ENCODE measurements at places on chromosomes 1 and 21.

DNA sequence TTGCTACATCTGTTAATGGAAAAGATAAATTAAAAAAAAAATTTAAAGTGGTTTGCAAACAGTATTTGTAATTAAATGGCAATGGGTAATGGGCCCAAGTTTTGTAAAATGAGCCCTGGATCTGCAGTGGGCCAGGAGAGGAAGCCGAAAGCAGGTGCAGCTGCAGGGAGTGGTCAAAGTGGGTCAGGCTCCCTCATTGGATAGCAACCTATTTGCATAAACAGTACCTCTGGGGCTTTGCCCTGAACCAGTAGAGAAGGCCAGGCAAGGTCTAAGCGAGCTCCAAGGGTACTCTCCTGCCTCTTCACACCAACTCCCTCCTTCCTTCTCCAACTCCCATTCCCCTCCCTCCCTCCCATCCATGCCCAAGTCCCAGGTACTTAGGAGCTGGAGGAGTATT, 138.9 kb downstream of the HMGB4 start:
- no peak for DNase-seq

GRCh38 chr1:214331827-214332423, 51.0 kb downstream of the SMYD2 start:
- DNase-seq, result no peak

DNA sequence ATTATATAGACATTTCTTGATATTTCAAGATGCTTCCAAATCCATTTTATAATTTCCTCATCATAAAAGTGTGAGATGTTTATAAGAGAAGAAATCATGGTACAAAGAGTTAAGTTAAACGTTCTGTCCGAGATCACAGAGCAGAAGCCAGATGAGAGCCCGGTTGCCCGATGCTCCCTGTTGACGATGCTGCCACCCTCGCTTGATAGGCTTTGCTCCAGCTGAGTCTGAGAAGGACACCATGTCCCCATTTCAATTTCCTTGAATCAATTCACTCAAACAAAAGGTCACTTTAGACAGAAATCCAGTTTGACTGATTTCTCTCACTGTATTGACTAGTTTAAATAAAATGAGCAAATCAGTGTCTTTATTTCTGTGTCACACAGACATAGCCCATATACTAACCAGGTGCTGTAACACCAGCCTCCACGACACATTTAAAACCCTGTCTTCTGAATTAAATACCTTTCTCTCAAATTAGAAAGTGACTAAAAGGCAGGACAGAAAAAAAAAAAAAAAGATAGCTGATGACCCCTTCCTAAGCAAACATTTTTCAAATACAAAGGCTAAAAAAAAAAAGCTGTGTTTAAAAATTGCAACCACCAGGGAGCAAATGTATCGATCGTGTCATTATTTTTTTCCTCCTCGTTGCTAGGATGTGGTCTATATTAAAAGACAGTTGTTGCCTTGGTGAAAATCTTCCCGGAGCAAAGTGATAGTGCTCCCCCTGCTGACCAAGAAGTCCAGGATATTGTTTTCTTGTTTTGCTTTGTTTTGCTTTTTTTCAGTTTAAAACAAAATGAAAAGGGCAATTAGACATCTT, 35.2 kb downstream of the DNASE2B start:
- DNase-seq, result peak; percentile 16

DNA sequence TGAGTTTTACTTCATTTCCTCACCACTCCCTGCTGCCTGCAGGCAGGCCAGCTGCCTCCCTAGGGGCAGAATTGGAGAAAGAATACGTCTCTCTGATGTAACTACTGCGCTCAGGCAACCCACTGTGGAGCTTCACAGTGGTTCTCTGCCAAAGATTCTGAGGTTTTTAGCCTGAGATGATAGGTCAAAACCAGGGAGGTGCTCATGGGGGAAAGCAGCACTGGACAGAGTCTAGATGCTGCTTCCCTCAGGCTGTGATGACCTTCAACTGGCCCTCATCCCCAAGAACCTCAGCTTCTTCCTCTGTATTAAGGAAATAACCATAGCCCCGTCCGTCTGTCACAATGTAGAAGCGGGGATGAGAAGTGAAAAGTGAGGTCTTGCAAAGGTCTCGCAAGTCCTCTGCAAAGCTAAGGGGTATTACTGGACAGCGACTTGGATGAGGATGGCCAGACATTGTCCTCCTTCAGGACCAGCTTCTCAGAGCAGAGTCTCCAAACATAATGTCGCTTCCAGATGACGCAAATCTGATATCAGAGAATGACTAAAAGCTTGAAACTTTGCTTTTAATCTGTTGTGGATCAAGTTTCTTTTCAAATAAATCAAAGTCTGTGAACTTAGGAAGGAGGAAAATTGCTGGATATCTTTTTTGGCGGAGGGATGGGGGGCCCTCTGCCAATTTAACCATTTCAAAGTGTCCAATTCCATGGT, 65.9 kb upstream of the ATP5PO start:
- no peak for DNase-seq

GRCh38 chr1:181801617-181802016, 259.9 kb downstream of the ZNF648 start:
- DNase-seq, result no peak

- no peak for DNase-seq
Measured at GRCh38 chr1:224262373-224263054, 67.5 kb downstream of the NVL start.

- DNase-seq, result no peak
Measured at GRCh38 chr1:183105449-183105848, 80.6 kb upstream of the LAMC2 start.
